ENCODE measurements at places on chromosomes 12 and 14. TPM values are rescaled to one million over a fixed set of nuclear protein-coding genes. Genes with fewer than 3 reads are reported as not detected.

Gene COX8C
- not detected for total RNA-seq

Gene NOVA1
- total RNA-seq, result 3.3 TPM

Gene TEX22
- total RNA-seq, result 2.1 TPM

DNA sequence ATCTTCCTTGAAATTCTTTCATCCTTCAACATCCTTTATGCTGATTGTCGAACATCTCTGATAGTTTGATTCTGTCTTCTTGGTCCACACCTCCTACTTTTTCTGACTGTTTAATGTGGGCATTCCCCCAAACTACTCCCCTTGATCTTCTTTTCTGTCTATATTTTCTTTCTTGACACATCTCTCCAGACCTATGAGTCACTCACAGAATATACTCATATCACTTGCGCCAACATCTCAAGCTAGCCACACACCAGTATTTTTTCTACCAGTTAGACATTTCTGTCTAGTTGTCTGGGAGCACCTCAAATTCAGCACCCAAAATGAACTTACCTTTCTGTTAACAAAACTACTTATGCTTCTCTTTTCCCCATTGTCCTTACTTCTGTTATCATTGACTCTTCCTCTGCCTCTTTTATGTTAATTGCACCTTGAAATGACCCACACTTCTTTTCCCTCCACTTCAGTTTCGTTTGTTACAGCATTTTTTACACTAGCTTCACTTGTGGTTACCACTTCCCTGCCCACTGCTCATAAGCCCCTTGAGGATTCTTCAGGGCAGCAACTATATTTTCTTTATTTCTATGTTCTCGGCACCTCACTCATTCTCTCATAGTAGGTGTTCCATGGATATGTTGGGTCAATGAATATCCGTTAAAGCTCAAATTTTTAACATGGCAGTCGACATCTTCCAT, 33.5 kb downstream of the TSHR start:
- DNase-seq, result no peak

DNA sequence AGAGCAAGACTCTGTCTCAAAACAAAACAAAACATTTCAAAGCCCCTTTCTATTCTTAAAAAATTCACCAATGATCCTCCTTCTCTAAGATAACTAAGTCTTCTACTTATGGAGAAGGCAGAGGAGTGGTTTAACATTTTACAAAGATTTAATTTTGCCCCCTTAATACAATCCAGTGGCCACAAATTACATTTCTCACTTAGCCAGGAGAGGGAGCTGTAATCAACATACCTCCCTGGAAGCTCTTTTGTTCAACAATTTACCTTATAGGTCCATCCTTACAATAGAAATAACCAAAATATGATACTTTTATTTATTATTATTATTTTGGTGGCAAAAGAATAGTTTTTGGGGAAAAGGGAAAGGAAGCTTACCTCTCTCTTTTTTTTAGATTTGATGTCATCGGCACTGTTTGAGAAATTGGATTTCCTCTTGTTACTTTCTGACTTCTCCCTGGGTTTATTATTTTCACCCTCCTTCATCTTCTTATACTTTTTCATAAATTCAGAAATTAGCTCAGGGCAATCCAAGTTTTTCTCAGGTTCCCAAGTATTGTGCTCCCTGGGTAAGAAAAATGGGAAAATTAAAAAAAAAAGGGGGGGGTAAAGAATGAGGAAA, 28.1 kb downstream of the CBX5 start:
- peak; percentile 67 for DNase-seq

DNA sequence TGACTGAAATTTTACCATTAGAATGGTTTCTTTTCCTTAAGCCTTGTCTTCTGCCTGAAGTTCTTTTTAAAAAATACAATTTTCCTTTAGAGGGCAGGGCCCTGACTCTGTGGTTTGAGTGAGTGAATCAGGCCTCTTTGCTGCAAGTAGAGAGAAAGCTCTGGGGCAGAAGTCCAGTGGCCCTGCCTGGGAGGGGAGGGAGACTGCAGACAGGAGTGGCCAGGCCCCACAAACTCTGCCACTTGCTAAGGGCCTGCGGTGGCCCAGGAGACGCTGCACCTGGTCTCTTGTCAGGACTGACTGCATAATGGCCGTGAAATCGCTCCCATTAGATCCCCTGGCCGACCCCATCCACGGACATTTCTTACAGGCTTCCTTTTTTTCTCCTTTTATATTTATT, 25.5 kb downstream of the TSPAN11 start:
- no peak for DNase-seq

DNA sequence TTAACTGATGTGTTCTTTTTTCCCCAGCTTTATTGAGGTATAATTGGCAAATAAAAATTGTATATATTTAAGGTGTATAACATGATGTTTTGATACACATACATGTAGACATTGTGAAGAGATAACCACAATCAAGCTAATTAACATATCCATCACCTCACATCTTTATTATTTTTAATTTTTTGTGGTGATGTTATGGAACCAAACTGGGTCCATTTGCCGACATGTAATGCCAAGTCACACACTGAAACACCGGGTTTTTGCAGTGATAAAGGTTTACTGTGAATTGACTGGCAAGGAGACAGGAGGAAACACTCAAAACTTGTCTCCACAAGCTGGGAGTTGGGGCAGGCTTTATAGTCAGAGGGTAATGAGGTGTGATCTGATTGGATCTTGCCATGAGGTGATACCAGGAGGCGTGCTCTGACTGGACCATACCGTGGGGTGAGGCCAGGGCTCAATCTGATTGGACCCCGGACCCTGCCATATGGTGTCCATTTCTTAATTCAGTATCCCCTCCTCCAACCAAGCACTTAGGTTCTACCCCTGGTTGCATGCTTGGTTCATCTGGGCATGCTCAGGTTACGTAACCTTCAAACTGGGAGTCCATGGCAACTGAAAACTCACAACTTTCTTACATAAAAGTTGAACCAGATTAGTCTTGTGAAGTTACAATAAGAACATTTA, 11.8 kb upstream of the WSCD2 start:
- DNase-seq, result no peak

DNA sequence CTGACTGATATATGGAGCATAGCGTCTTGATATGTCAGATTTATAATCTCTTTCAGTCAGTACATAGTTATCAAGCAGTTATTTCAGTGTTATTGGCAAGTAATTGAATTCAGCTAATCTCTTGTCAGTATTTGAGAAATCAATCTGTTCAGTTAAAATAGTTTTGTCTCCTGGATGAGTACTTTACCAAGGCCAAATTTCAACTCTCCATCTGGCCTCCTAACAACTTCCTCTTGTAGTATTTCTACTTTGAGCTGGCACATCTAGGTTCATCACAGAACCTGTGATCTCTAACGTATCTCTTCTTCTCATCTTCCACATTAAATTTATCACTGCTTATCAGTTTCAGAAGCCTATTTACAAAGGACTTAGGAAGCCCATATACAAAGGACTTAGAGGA, 690.5 kb downstream of the C12orf50 start:
- DNase-seq, result no peak

DNA sequence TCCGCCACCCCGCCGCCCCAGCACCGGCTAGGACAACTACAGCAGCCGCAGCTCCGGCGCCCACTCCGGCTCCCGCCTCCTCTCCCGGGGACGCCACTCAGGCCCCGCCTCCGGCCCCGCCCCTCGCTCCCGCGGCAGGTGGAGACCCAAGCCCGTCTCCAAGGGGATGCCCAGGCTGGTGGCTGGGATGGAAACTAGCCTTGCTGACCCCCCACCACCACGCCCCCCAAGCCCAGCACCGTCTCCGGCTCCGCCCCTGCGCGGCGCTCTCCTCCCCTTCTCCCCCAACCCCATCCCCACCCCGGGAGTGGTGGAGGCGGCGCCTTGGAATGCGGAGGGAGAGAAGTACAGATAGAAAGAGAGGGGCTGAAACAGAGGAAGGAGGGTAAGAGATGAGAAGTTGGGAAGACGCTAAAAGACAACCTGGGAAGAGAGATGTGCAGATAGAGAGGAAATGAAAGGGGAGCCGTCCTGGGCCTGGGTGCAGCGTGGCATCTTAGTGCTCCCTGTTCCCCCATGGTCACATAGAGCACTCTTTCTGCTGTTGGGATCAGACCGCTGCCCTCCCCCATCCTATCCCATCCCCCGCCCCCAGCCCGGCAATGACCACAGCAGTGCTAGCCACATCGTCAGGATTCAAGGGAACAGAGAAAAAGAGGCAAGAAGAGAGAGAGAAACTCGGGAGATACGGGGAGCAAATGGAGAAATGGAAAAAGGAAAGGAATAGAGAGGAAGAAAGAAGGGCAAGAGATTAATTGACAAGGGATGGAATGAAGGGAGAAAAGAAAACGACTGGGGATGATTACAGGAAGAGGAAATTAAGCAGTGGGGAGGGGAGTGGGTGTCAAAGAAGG, at the start of gene ITGA7:
ITGA7 (minus strand) TSS at position 64 of the 854 bp plus-strand sequence. CDS start 222 bp downstream, outside the sequence.
- DNase-seq, result no peak

DNA sequence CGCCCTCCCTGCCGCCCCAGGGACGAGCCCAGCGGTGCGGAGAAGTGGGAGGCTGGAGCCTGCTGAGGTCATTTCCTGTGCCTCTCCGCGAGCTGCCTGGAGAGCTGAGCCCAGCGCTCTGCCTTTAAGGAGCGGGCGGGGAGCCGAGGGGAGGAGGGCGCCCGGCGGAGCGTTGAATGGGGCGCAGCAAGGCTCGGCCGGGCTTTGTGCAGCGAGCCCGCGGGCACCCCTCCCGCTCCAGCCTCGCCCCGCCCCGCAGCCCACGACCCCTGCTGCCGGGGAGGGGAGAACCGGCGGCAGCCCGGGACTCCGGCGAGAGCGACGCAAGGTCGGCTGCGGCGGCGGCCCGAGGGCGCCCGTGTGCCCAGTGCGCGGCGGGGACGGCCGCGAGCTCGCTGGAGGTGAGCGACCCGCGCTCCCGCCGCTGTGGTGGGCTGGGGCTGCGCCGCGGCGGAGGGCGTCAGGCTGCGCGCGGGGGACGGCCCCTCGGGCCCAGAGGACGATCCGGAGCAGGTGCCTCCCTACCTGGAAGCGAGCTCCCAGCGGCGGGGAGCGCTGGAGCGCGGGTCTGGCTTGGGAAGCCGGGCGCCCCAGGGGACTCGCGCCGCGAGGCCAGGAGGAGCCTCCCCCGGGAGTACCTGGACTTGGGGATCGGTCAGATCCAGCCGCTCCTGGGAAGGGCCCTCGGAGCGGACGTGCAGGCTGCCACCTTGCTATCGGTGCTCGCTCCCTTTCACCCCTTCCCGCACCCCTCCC, at the start of gene PLEKHH1:
PLEKHH1 (plus strand) TSS at position 293 of the 756 bp plus-strand sequence. CDS start 8,578 bp downstream, outside the sequence.
- peak; percentile 55 for DNase-seq

DNA sequence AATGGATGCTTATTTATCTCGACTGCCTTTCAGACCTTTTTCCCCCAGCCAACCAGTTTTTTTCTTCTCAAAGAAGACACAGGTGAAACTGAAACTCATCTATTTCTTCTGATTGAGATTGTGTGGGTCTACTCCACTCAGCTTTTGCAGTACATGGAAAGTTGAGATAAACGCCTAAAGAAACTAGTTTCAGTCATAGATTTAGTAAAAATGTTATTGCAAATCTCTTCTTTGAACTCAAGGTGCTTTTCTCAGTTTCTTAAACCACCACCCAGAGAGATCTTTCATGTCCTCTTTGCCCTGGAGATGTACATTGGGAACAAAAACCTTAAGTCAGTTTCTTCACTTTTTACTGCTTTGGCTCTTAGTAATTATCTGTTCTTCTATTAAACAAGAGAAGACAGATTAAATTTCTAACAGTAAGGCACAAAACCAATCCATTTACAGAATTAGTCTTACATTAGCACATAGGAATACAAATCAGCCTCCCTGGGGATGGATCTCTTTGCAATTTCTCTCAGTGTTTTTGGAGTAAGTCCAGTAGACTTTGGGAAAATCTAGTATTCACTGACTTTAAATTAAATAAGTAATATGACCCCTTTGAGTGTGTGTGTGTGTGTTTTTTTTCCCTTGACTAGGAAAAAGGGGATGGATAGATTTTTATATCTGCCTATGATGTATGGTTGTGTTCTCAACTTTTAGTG, 11.6 kb downstream of the FBXW8 start:
- DNase-seq, result no peak

- DNase-seq, result no peak
Observed at GRCh38 chr12:10722502-10722904, 620 bp downstream of the YBX3 start.

Measured in endothelial cell of umbilical vein (primary cell).